ENCODE measurements at places on chromosomes 1 and 21. TPM values are rescaled to one million over a fixed set of nuclear protein-coding genes. Genes with fewer than 3 reads are reported as not detected.

The TRAF3IP3 gene
- total RNA-seq = 2.1 TPM

The AMY1A gene
- not detected for total RNA-seq

The HMCN1 gene
- total RNA-seq = 1.2 TPM

The ESPN gene
- total RNA-seq = 31.6 TPM

The SUSD4 gene
- 6.8 TPM for total RNA-seq

The LCE3D gene
- total RNA-seq = 20.1 TPM

The GUCA2B gene
- total RNA-seq = 2.8 TPM

The NEK7 gene
- 59.1 TPM for total RNA-seq

The C8A gene
- total RNA-seq = not detected

The TGFB2 gene
- 0.80 TPM for total RNA-seq

The LDLRAD1 gene
- total RNA-seq = not detected

The SH3BGR gene
- total RNA-seq = not detected

The ITLN1 gene
- not detected for total RNA-seq

The FABP3 gene
- total RNA-seq = 11.2 TPM

The ARHGEF10L gene
- 105 TPM for total RNA-seq

The HSD11B1 gene
- total RNA-seq = 41.4 TPM

The PTPRC gene
- 4.0 TPM for total RNA-seq

The RHD gene
- total RNA-seq = not detected

The GNG12 gene
- total RNA-seq = 113 TPM

The WRAP73 gene
- total RNA-seq = 15.0 TPM

All from lower leg skin (tissue), 4 donors.